ENCODE measurements at places on chromosomes 2 and 18.

DNA sequence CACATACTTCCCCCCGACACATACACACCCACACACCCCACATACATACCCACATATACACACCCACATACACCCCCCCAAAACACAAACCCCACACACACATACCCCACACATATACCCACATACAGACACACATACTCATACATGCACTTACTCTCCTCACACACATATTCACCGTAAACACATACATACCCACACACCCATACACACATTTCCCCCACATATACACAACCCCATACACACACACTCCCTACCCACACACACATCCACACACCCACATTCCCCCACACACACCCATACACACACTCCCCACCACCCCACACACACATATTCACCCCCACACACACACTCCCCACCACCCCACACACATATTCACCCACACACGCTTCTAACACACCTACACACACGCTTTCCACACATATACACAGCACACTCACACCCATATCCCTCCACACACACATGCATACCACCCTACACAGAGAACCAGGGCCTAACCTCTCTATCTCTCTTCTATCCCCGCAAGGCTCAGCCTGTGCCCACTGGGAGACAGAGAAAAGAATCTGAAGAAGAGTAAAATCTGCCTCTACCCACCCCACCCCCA, 182.4 kb upstream of the ETAA1 start:
- DNase-seq, result no peak

GRCh38 chr2:4357121-4357520, 653.7 kb downstream of the DCDC2C start:
- no peak for DNase-seq

DNA sequence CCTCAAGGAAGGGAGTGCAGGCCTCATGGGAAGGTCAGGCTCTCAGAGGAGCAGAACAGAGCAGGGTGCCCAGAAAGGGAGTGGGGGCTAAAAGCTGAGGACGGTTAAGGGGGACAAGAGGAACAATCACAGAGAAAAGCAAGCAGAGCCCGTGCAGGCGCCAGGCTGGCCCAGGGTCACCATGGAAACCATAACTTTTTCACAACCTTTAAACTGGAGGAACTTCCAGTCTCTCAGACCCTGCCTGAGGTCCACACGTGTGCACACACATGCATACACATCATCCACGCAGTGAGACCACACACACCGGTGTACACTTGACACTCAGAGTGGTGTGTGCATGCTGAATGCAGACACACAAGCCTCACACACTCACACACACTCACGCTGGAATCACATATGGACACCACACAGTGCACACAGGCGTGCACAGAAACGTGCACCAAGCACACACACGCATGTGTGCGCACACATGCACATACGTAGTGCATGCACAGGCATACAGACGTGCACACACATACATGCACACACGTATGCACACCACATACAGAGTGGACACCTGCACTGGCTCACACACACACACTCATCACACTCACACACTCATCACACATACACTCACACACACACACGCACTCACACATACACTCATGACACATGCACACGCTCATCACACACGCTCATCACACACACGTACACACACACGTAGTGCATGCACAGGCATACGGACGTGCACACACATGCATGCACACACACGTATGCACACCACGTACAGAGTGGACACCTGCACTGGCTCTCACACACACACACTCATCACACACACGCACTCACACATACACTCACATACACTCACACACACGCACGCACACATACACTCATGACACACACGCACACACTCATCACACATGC, 37.2 kb upstream of the SNED1 start:
- no peak for DNase-seq

DNA sequence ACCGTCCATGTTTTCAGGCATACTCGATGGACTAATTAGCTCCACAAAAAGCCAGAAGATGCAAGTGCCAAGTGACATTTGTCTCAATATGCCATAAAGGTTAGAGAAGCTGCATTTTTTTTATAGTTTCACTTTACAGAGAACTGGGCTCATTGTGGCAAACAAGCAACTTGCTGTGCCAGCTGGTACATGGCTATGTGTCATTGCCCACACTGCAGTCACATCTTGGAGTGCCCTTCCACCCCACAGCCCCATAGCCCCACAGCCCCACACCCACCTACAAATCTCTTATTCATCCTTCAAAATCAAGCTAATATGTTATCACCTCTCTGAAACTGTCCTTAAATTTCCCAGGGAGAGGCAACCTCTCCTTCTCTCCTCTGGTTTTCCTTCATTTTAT, 451.9 kb downstream of the ARHGAP15 start:
- no peak for DNase-seq

GRCh38 chr2:231003186-231003585, 7.3 kb downstream of the SPATA3 start:
- DNase-seq, result no peak

DNA sequence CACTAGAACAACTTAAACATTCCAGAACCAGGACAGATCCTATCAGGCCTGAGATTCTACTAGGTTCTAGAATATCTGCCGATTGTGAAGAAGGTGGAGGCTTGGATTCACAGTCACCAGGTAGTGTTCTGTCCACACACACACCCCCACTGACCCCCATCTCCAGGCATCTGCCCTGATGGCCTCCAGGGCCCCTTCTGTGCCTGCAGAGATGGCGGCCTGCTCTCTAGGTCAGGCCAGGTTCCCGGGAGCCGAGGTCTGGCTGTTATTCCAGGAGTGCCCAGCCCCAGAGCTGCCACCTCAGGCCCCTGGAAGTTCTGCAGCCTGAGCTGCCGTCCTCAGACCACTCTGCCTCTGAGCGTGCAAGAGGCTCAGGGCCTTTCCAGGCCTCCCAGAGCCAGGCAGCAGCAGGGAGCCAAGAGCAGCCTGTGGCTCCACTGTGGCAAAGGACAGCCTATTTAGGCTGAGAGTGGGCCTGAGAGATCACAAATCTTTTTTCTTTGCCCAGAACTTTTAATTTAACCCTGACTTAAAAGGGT, 96.2 kb upstream of the ASAP2 start:
- DNase-seq, result no peak

DNA sequence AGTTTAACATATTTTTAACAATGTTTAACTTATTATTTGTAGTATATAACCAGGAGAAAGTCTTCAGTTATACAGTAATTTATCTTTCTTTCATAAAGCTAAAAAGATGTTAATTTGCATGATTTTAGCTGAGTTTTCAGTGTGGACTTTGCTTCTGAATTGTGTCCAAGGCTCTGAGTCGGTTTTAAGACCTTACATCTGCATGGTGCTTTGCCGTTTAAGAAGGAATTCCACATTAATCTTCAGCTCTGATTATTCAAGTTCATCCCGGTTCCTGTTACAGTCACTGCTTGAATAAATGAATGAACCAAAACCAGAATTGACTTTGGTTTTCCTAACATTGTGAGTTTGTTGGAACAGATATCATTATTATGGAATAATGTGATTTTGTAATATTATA, 419.7 kb upstream of the RGPD4 start:
- DNase-seq, result no peak

GRCh38 chr2:162230761-162231160, 12.5 kb downstream of the FAP start:
- DNase-seq, result no peak

DNA sequence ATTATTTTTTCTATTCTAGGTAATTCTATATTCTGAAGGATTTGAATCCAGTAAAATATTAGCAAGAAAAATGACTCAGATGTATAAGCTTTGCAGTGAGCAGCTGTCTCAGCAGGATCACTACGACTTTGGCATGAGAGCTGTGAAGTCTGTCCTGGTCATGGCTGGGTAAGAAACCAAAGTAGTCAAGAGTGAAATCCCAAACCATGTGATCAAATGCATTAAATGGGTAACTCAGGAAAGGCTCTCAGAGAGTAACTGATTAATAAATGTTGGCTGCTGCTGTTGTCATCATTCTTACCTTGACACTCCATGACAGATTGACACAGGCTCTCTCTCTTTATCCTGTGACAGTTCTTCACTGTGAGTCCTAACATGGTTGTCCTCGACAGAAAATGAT, 124.1 kb downstream of the DNAH6 start:
- no peak for DNase-seq

DNA sequence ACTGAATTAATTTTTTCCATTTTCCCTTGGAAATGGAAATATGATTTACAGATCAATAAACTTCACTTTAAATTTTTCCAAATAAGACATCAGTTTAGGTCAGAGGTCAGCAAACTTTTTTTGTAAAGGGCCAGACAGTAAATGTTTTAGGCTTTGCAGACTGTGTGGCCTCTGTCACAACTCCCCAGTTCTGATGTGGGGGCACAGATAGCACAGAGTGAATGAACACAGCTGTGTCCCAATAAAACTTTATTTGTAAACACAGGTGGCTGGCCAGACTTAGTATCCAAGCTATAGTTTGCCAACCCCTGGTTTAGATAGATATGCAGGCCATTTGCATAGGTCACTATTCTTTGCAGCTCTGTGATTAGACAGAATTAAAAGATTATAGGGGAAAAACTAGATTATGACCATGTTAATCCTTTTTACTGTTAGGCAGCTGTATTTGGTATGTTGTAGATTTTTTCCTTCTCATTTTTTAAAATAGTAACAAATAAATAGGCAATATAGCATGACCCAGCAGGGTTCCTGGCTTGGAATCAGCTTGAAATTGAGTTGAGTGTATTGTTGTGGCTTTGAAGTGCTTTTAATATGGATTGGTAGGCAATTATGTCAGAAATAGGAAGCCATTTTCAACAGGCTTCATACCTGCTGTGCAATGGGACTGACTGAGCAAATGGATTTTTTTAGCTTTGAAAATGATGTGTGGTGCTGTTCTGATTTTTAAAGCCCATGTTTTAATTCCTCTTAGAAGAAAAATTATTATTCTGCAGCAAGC, 59.7 kb downstream of the WDSUB1 start:
- DNase-seq, result no peak

DNA sequence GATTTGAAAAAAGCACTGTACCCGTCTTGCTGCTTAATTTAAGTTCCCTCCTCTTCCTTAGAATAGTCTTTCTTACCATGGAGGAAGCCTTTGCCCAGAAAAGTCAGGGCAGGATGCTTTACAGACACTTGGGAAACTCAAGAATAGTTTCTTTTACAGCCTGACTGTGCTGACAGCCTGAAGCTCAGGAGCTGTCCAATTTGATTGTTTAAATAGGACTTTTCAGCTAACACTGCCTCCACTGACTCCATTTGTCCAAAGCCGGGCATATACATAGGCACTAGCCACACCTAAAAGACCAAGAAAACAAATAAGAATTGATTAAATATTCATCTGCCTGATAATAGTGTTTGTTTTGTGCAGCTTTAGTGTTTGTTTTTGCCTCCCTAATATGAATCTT, 110.9 kb upstream of the L3MBTL4 start:
- no peak for DNase-seq

DNA sequence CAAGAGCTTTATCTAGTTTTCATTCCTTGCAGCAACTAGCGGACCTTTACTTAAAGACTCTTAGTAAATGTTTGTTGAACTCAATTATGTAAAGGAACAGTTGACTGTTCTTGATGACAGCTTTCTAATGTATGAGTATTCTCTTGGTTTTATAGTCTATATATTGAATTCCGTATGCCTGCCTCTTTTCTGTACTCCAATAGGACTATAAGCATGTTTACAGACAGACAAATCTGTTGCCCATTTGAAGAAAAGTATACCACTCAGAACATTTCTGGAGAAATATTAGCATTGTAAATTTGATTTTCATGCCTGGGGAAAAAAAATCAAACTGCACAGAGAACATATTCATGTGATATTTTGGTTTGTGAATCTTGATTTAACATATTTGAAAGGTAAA, 109.5 kb downstream of the LRRTM1 start:
- DNase-seq, result no peak

DNA sequence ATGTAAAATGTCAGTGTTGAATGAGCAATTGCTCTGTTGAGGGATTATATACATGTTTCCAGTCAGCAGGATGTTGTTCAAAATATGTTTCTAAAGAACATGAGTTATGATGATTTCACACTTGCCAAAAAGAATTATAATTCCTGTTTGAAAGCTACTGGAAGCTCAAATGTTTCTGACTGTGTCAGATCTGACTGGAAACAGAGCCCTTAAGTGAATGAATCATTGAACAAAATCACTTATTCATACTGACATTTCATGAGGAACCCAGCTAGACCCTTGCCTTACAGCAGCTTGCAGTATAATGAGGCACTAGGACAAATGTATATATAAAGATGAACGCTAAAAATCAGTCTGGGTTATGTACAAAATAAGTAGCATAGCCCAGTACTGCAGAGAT, 35.4 kb upstream of the ITGAV start:
- DNase-seq, result no peak

GRCh38 chr18:37230768-37231167, 334.8 kb downstream of the CELF4 start:
- no peak for DNase-seq

GRCh38 chr2:56484906-56485305, 301.1 kb downstream of the CCDC85A start:
- DNase-seq, result no peak

DNA sequence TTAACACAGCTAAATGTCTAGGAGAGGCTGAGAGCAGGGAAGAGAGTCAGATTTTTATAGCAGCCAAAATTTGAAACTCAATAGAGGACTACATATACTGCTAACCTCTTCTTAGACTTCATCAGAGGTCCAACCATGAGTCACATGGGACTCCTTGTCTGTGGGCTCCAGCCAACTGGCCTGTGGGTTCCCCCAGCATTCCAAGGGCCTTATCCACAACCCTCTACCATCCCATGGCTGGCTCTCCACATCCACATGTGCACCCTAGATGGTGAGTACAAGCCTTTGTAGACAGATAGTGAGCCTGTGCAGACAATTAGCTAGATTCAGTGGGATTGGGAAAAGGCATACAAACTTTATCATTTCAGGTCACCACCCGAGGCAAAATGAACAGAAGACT, 901.9 kb upstream of the ZEB2 start:
- no peak for DNase-seq

GRCh38 chr2:235745597-235745996, 251.8 kb downstream of the AGAP1 start:
- no peak for DNase-seq

DNA sequence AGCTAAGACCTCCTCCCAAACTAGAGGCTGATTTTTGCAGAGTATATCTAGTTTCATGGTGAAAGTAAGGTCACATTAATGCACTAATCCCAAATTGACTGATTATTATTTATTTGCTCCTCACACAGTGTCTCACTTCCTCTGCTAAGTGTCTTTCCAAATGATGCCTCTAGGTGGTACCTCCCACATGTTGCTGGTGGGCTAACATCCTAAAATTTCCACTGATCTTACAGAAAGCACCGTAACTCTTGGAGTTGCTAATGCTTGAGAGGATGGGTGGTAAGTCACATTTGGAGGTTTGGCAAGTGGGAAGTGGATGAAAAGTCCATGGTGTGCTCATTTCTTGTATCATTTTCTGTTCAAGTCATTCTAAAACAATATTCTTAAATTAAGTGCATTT, 428.7 kb upstream of the GYPC start:
- no peak for DNase-seq

- no peak for DNase-seq
Measured at GRCh38 chr2:232225895-232226294, 152.7 kb upstream of the ALPP start.

GRCh38 chr2:233802132-233802815, 24.1 kb downstream of the MROH2A start:
- no peak for DNase-seq

- DNase-seq, result no peak
Measured at GRCh38 chr18:79575891-79576685, 103.5 kb upstream of the CTDP1 start.

GRCh38 chr2:223614534-223614933, 12.4 kb upstream of the SCG2 start:
- no peak for DNase-seq

- no peak for DNase-seq
Measured at GRCh38 chr2:150621526-150622213, 134.2 kb upstream of the RND3 start.

GRCh38 chr2:49837561-49838293, 683.4 kb upstream of the FSHR start:
- DNase-seq, result no peak

Measured in NCI-H1694 (cell line).